ENCODE measurements at places on chromosomes 4 and X.

DNA sequence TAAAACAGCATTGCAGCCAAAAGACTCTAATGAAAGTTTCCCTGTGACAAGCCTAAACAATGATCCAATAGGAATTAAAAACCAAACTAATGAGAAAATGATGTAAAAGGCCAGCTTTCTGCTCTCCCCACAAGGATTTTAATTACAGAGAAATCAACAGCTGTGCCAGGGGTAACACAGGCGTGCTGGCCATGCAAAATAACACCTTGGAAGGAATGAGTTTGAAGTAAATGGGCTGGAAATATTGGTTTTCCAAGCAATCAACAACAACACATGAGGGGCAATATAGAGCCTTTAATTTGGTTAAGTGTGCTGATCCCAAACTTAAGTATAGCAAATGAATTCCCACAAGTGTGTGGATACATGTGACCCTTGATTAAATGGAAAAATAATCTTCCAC, 56.9 kb downstream of the NDNF start:
- no peak for DNase-seq

DNA sequence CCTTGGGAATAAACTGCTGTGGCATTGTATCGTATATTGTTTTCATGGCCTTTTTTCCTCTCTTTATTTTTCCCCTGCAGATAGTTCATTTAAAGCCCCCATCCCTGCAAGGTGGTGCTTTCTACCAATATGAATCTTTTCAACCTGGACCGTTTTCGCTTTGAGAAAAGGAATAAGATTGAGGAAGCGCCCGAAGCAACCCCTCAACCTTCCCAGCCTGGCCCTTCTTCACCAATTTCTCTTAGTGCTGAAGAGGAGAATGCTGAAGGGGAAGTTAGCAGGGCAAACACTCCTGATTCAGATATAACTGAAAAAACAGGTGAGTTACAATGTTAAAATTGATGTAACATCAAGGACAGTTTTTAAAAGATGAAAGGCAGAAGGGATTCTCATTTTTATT, 601 bp downstream of the SMARCAD1 start:
- DNase-seq = no peak

GRCh38 chr4:102244878-102245535, 100.3 kb downstream of the SLC39A8 start:
- no peak for DNase-seq

DNA sequence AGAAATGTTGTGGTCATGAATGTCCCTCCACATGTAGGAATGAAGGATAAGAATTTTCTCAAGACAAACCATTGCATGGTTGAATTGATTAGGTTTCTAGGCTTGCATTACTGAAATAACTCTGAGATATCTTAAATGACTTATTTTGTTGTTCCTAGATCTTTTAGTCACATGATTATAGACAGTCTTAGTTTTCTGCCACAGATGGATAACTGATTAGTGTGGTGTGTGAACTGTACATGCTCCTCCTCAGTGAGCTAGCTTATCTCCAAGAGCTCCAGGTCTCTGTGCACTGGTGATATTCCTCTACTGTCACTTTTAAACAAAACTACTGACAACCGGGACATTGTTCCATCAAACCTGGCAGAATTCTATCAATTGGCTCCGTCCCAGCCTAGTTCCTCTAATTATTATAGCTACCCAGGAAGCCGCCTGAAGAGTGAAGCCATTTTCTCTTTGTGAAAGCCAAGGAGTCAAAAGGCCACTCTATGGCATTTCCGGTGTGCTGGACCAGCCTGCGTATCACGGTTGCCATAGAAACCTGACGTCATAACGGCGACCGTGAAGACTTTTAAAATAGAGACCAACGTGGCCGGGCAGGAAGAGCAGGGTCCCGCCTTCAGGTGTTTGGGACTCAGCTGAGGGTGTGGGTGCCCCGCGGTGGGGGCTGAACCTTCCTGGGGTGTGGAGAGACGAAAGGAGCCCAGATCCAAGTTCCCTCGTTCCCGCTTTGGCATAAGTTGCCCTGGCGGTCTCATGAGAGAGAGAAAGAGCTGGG, 28.1 kb downstream of the BEX3 start:
- no peak for DNase-seq

DNA sequence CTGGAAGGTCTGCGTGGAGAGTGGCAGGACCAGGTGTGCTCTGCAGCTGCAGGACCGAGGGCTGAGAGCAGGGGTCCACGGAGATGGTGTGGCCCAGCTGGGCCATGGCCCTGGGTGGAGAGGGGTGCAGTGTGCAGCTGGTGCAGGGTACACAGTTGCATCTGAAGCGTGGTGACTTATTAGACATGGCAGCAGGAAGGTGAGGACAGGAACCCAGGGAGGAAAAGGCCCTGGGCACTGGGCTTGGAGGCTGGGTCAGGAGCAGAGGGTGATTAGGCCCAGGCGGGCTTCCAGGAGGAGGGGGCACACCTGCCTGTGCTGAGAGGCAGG, 214.6 kb upstream of the PSAPL1 start:
- no peak for DNase-seq

- no peak for DNase-seq
Observed at GRCh38 chrX:79169484-79169883, 25.0 kb downstream of the GPR174 start.

DNA sequence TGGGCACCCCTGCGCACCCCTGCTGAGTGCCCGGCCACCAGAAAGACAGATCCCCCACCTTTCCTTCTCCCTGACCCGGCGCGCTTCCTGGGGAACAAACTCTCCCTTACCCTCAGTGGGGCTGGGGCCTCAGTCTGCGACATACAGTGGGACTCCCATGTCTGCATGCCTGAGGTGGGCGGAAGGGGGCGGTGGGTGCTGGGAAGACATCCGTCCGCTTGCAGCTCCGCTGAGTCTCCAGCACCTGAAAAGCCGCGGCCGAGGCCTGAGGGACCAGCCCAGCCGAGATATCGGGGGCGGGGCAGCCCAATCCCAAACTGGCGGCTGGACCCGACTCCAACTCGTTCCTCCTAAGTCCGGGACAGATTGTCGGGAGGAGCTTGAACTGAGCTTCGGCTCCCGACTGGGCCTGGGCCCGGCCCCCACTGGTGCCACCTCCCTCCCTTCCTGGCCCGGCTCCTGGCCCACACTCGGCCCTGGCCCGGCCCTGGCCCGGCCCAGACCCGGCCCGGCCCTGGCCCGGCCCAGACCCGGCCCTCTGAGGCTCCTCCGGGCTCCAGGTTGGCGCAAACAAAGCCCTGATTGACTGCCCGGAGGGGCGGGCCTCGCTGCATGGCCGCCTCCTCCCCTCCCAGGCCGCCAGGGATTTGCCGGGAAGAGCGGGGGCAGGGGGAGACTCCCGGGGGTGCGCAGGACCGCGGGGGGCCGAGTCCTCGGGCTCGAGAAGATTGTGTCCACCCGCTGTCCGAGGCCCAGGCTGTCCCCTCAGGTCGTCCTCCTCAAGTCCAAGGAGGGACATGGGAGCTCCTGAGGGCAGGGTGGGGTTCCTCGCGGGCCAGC, 877 bp upstream of the SLC16A2 start:
- no peak for DNase-seq

Data from cortex of kidney (tissue), 1 donor.